ENCODE measurements at places on chromosomes 13 and 19.
A peak's percentile ranks its signal among the peaks of the same experiment; 100 is the strongest.

DNA sequence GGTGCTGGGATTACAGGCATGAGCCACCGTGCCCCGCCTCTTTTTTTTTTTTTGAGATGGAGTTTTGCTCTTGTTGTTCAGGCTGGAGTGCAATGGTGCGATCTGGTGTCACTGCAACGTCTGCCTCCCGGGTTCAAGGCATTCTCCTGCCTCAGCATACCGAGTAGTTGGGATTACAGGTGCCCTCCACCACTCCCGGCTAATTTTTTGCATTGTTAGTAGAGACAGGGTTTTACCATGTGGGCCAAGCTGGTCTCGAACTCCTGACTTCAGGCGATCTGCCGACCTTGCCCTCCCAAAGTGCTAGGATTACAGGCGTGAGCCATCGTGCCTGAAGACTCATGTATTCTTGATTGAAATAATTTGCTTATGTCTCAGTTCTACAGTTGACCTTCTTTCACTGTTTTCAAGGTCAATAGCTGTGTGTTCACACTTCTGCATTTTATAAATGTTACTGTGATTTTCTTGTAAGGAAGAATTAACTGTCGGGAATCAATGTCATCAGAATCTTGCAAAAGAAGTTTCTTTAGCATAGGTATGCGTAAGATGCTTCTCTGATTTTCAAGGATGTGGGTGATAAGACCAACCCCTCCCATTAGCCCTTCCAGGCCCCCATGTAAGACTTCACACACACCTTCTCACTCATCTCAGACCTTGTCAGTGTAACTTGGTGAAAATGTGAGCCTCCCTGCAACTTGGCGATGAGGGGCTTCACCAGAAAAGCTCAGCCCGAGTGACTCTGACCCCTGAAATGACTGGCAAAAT is 12.7 kb upstream of the ZNF701 start:
- DNase-seq, result no peak

DNA sequence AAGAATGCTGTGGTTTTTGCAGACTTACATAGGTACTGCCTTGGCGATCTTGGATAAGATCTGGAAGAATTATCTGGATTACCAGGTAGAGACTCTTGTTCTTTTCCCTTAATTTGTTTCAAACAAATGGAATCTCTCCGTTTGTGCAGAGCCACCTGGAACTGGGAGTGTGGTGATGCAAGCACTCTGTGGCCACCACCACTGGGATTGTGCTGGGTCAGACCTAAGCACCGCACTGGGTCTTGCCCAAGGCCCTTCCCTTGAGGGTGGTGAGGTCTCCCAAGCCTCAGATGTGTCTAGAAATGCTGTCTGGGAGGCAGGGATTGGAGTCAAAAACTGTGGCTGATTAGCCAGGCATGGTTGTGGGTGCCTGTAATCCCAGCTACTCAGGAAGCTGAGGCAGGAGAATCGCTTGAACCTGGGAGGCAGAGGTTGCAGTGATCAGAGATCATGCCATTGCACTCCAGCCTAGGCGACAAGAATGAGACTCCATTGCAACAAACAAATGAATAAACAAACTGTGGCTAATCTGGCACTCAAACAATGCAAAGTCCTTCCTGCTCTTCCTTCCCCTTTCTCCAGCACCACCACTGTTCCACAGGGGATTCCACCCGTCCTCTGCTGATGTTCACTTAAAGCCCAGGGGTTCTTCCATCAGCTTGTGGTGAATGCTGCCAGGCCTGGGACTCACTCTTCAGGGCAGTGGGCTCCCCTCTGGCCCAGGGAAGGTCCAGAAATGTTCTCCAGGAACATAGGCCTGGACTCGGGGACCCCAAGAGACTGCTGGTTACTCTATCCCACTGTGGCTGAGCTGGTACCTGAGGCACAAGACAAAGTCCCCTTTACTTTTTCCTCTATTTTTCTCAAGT is 10.8 kb upstream of the CEACAM1 start:
- no peak for DNase-seq

GRCh38 chr13:38564256-38565150 is 122.4 kb upstream of the FREM2 start:
- no peak for DNase-seq

DNA sequence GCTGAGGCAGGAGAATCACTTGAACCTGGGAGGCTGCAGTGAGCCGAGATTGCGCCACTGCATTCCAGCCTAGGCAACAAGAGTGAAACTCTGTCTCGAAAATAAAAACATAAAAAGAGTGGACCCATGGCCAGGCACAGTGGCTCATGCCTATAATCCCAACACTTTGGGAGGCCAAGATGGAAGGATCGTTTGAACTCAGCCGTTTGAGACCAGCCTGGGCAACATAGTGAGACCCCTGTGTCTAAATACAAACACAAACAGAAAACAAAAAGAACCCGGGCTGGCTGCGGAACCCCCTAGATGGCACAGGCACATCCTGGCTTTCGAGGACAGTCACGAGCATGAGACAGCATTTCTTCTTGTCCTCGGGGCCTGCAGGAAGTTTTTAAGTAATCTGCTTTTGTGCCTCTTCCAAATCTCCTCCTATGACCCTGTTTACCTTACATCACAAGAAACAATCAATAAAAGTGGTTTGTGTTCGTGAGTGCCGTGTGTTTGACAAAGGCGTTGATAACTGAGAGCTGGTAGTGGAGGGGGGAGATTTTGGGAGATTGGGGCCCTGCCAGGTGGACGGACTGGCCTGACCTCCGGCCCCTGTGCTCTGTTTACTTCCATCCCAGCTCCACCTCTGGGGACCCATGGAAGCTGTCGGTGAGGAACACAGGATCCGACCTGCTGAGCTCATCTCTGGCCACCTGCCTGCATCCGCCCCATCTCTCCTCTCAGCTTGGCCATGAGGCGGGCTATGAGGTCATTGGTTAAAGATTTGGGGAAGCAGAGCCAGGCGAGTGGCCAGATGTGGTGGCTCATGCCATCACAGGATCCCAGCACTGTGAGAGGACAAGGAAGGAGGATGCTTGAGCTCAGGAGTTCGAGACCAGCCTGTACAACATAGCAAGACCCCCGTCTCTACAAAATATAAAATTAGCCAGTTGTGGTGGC is 5.9 kb upstream of the GDF15 start:
- peak; percentile 49 for DNase-seq

- DNase-seq, result no peak
These were observed 37.3 kb downstream of the SOX1 start for GRCh38 chr13:112103961-112104880.

- peak; percentile 68 for DNase-seq
These were observed 146.5 kb downstream of the PCCA start for GRCh38 chr13:100235311-100235901.

GRCh38 chr13:30915691-30916541 is 9.8 kb downstream of the MEDAG start:
- DNase-seq, result no peak

DNA sequence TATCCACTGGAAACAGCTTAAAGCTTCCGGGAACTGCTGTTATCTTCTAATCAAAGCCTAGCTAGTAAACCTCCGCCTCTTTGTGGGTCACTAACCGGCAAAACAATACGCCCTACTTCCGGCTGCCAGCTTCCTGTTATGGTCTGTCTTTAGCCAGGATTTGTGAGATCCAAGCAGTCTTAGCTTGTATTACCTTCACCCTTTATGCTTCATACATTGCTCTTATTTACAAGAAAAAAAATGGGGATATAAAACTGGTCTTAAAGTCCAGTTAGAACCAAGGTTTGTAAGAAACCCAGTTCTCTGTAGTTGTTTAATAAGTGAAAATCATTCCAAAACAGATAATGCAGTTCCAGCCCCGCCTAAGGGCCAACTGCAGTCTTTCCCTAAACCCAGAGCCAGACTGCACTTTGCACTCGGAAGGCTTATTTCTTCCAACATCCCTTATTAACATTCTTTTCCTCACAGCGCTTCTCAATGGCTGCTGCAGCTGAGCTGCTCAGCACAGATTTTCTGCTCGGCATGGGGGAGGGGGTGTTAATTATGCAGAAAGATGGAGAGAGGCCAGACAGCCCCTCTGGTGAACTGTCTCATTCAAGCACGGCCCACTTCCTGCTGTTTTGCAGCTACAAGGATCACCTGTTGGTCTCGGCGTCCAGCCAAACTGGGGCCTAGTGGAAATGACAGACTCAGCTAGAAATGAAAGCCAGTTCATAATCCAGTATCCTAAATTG is 368.4 kb downstream of the KLF12 start:
- peak; percentile 85 for DNase-seq

DNA sequence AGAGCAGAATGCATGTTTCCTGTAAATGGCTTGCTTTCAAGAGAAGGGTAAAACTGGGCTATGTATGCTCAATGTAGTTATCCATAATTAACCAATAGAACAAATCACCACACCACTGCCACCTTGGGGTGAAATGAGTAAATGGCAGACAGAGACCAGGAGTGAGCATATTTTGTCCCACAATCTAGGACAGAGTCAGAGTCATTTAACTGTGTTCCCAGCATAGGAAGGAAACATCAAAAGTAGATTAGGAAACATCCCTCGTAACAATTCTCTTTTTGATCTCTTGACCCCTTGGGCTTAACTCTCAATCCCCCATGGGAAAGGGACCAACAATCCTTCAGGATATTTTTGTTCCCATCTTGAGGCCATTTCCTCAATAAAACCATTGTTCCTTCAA is 224.8 kb downstream of the NHLRC3 start:
- peak; percentile 22 for DNase-seq

DNA sequence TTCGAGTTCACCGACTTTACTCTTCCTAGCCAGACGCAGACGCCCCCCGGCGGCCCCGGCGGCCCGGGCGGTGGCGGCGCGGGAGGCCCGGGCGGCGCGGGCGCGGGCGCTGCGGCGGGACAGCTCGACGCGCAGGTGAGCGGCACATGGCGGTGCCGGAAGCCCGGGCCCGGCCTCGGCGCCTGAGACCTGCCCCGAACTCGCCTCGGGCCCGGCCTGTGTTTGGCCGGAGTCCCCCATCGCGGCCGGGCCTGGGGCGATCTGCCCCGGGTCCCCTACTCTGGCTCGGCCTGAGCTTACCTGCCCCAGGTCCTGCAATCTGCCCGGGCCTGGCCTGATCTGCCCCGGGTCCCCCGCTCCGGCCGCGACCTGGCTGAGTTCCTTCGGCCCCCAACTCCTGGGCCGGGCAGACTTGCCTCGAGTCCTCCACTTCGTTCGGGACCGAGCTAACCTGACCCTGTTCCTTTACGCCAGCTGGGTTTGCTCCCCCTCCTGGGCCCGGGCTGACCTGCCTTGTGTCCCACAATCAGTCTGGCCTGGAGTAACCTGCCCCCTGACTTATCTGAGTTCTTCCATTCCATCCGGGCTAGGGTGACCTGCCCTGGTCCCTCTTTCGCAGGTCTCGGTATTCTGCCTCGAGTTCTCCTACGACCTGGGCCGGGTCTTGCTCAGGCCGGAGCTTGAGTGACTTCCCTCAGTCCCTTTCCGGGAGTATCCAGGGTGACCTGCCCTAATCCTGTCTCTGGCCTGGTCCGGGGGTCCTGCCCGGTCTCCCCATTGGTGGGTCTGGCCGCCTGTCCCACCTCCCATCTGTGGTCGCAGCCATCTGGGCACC is 764 bp downstream of the UPF1 start:
- DNase-seq, result no peak

- no peak for DNase-seq
These were observed 803.6 kb downstream of the DIAPH3 start for GRCh38 chr13:59360108-59360507.

DNA sequence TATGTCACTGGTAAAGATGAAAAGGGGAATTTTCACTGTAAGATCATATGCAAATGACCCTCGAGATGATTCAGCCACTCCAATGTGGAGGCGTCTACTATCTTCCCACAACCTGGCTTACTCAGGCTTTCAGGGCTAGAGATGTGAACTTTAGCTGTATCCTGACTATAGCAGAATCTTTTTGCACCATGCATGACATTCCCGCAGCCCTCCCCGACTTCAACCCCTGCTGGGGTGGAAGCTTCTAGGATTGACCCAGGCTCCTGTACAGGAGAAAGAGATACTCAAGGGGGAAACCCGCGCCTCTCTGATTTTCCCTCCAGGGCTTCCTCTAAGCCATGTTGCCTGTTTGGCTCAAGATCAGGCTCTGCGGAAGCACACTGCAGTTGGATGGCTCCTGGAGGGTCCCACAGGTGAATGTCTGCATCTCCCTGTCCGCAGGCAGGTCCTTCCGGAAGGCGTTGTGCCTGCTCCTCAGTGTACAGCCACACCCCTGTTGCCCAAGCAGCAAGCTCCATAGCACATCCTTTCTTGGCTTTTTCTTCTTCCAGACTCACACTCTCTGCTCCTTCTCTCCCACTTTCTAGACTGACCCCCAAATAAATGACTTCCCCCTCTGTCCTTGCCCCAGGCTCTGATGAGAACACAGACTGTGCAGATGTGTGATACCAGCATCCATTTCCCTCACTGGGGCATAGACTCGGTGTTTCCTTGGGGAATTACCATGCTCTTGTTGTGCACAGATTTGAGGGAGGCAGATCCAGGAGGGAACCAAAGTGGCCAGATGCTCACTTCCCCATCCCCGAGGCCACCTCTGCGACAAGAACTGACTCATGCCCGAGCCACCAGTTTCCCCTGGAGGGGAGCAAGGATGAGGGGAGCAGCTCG is 29.1 kb upstream of the POP4 start:
- no peak for DNase-seq

GRCh38 chr19:16175954-16176353 is 2.6 kb upstream of the CIB3 start:
- no peak for DNase-seq

GRCh38 chr13:22062478-22063205 is 391.8 kb downstream of the FGF9 start:
- no peak for DNase-seq

- no peak for DNase-seq
These were observed 510.5 kb downstream of the IRS2 start for GRCh38 chr13:109275852-109276251.

GRCh38 chr19:54373781-54374631 is 9.3 kb upstream of the LAIR1 start:
- no peak for DNase-seq

DNA sequence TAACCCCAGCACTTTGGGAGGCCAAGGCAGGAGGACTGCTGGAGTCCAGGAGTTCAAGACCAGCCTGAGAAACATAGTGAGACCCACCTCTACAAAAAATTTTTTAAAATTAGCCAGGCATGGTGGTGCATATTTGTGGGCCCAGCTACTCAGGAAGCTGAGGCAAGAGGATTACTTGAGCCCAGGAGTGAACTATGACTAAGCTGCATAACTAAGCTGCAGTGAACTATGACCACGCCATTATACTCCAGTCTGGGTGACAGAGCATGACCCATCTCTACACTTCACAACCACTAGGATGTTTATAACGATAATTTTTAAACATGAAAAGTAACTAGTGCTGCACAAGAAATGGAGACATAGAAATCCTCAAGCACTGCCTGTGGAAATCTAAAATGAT is 352.7 kb upstream of the SGCG start:
- DNase-seq, result no peak

DNA sequence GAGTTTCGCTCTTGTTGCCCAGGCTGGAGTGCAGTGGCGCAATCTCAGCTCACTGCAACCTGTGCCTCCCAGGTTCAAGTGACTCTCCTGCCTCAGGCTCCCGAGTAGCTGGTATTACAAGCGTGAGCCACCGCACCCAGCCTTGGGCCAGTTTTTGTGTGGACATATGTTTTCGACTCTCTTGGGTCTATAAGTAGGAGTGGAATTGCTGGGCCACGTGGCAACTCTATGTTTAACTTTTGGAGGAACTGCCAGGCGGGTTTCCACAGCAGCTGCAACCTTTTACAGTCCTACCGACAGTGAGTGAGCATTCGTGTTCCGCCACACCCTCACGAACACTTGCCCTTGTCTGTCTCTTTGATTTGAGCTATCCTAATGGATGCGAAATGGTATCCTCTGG is 44.9 kb downstream of the BICRA start:
- no peak for DNase-seq

GRCh38 chr13:62537593-62537992 is 1121.9 kb upstream of the PCDH20 start:
- DNase-seq, result no peak

- DNase-seq, result no peak
These were observed 35.0 kb upstream of the NANOS3 start for GRCh38 chr19:13841962-13842290.

All from SHP77 (cell line).